ENCODE measurements at places on chromosomes 12 and 14. TPM values are rescaled to one million over a fixed set of nuclear protein-coding genes. Genes with fewer than 3 reads are reported as not detected.

The OSBPL8 gene
- 26.9 TPM for total RNA-seq

The DDX51 gene
- 14.2 TPM for total RNA-seq

The DLST gene
- total RNA-seq, result 125 TPM

The ZCCHC8 gene
- total RNA-seq, result 19.8 TPM

The SLCO1A2 gene
- total RNA-seq, result not detected

The GXYLT1 gene
- total RNA-seq, result 8.8 TPM

The KRT78 gene
- total RNA-seq, result not detected

The OAS1 gene
- total RNA-seq, result 162 TPM

The GPR162 gene
- total RNA-seq, result 3.1 TPM

The RPL10L gene
- total RNA-seq, result 6.7 TPM

The SLC17A8 gene
- total RNA-seq, result 2.6 TPM

The MYH7 gene
- 6.2 TPM for total RNA-seq

The RBM19 gene
- 22.5 TPM for total RNA-seq

GRCh38 chr14:65906344-65906743 is 493.8 kb downstream of the FUT8 start:
- no peak for DNase-seq

DNA sequence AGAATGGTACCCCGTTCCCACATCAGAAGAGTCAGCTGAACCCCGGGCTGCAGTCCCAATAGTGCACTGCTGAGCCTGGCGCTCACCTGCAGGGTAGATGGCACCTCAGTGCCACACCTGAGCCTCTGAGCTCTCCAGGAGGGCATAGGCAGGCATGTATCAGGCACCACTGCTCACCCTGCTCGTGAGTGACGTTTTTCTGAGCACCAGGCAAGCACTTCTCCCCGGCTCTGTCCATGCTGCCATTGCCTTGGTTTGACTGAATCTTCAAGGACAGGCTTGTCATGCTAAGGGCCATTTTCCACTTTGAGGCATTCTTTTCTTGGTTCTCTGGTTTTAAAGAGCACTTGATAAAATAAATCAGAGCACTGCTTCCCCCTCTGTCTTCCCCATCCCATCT is 161.6 kb upstream of the PRMT8 start:
- DNase-seq, result no peak

GRCh38 chr14:100560471-100560870 is 26.7 kb downstream of the BEGAIN start:
- DNase-seq, result no peak

DNA sequence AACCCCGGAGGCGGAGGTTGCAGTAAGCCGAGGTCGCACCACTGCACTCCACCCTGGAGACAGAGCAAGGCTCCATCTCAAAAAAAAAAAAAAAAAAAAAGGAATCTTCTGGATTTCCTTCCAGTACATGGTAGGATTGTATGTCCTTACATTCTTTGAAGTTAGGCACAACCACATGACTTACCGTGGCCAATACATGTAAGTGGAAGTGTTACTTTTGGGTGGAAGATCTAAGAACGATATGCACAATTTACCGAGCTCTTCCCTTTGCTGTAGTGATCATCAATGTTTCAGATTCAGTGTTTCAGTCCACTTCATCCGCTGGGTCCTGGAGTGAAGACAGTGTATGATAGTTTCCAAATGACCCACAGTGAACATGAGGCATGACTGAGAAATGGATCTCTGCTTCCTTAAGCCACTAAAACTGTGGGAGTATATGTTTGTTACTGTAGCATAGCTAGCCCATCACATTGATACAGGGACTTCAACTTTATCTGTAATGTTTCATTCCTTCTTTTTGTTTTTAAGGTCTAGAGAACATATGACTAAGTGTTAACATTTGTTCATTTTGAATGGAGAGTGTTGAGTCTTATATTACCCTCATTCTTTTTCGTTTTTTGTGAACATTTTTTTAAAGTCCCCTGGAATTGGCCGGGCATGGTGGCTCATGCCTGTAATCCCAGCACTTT is 18.5 kb upstream of the NINJ2 start:
- no peak for DNase-seq

DNA sequence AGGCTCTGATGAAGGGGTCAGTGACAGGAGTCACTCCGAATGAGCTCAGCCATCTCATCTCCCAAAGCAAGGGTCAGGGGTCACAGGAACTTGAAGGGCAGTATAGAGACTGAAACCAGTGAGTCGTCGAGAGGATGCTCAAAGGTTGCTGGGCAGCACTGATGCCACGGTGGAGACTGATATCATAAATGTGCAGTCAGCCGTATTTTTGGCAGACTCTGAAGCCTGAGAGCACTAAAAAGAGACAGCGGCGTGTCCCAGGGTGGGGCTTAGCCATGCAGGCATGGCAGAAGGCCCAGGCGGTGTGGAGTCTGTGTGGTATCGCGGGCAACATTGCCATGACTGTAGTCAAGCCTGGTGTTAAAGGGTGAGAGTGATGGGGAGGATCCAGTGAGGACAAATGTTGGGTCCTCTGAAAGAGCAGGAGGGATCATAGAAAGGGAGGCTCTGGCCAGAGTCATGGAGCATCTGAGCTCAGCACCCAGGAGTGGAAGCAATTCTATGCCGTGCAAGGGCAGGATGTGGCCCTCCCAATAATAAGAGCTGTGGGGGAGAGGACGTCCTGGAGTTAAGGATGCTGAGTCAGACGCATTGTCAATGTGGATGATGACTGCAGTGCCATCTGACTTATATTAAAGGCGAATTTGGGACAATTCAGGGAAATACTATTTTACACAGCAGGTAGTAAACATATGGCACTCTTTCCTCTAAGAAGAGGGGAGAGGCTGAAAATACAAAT is 241.2 kb upstream of the FKBP4 start:
- DNase-seq, result no peak

- DNase-seq, result no peak
Measured at GRCh38 chr14:56900726-56901125, 90.4 kb upstream of the OTX2 start.

- DNase-seq, result peak; percentile 12
Measured at GRCh38 chr14:36771028-36771640, 109.5 kb downstream of the PAX9 start.

GRCh38 chr12:106226884-106227640 is 20.8 kb downstream of the CKAP4 start:
- no peak for DNase-seq

GRCh38 chr14:104429291-104429861 is 150.2 kb upstream of the C14orf180 start:
- no peak for DNase-seq

GRCh38 chr12:219891-220352 is 6.0 kb upstream of the SLC6A12 start:
- DNase-seq, result peak; percentile 81

DNA sequence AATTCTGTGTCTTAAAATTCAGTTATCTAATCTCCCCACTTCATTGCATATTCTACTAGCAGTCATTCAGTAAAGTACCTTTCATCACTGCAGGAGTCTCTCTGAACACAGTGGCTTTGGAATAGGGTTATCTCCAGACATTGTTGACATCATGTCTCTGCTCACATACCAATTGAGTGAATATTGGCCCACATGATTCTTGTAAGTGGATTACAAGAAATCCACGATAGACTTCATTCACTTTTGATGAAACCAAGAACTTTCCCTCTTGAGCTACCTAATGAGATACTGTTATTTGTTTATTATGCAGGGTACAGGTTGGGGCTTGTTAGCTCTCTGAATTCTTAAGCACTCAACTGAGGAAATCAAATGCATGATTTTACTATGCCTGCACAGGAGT is 284.9 kb downstream of the RAD51B start:
- no peak for DNase-seq

- no peak for DNase-seq
Measured at GRCh38 chr12:16844875-16845274, 238.9 kb upstream of the LMO3 start.

DNA sequence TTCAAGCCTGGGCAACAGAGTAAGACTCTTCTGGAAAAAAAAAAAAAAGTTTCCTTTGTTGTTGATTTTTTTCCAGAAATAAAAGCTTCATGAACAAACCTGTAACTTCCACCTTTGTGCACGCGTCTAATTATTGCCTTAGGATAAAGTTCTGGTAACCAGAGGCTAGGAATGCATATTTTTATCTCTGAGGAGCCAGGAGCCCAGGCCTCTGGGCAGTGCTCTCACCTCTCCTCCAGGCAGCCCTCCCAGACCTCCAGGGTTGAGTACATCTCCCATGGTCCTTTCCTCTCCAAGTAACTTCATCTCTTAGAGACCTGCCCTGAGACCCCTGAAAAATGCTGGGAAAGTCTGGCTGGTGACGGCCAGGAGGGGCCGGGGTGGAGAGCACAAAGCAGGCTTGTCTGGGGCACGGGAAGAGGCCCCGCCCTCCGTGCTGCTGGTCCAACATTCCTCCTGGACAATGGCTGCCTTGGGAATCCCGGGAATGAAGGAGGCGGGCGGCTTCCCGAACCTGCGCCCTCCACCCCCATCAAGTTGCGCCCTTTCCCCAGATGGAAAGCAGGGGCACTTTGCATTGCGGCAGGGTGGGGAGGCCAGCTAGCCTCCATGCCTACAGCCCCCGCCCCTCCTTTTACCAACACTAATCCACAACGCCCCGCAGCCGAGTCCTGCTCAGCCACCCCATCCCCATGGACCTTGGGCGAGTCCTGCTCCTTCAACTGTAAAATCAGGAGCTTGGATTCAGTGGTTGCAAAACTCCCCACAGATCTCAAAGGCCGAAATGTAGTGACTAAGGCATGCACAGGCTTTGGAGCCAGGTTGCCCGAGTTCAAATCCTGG is 7.3 kb upstream of the FIGNL2 start:
- no peak for DNase-seq

DNA sequence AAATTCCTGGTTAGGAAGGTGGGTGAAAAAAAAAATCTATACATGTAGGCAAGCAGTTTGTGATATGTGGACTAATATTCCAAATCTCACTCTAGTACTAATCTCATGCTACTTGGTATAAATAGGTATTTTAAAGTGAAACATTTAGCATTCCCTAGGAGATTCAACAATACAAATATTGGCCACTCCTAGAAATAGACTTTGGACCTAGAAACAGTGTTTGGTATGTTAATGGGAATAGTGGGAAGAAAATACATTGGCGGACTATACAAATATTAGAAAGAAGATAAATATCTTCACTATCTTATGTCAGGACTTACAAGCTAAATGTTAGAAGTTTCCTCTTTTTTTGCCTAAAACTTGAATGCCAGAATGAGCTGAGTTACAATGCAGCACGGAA is 28.2 kb downstream of the HIGD1C start:
- no peak for DNase-seq

DNA sequence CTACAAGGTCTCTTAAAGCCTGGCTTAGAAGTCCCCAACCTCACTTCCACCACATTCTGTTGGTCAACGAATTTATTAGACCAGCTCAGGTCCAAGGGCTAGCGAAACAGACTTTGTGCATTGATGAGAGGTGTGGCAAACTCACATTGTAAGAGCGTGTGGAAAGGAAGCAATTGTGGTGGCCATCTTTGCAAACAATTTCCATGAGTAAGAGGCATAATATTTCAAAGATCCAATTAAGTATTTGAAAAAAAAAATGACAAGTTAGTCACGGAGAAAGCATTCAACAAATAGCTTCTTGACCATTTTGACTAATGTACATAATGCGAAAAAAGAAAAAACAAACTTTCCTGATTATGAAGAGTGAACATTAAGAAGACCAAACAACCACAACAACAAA is 7.4 kb downstream of the NR1H4 start:
- DNase-seq, result no peak

GRCh38 chr14:93725002-93725582 is 63.2 kb downstream of the PRIMA1 start:
- no peak for DNase-seq

GRCh38 chr12:62834406-62834805 is 100.5 kb downstream of the PPM1H start:
- no peak for DNase-seq

DNA sequence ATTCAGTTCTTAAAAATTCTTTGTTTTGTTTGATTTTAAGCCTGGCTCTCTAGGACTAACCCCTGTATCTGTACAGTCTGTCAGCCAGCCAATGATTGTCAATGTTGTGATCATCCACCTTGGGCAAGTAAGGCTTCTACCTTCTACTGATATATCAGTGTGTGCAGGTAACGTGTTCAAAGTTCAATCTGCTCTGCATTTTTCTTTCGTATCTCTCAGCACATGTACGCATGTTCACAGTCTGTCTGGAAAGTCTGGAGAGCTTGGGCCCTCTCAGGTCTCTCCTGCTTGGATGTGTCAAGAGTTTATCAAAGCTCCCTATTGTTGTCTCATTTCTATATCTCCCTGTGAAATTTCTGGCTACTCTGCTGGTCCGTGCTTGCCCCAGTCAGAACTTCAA is 138.6 kb upstream of the VRK1 start:
- no peak for DNase-seq

DNA sequence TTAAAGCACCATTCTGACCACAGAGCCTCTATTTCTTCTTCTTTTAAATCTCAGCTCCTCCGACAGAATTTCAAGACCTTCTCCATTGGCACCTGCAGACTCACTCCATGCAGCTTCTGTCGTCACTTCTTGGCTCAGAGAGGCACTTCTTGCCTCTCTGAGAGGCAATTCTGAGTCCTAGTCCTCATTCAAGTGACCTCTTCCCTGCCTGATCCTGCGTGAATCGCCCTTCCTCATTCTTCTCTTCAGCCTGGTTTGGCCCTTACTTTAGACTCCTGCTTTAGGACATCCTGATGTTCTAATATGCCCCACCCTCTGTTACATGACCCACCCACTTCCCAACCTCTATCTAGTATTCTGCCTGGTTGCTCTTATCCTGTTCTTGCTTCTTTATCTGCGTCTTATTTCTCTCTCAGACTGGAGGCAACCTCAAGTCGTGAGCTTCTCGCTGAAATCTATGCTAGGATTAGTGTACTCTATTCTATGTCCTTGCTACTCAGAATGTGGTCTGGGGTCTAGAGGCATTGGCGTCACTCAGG is 55.6 kb upstream of the CISTR start:
- DNase-seq, result no peak

GRCh38 chr14:101560534-101561113 is 671 bp upstream of the DIO3 start:
- DNase-seq, result no peak

GRCh38 chr12:41142376-41142775 is 45.7 kb upstream of the PDZRN4 start:
- no peak for DNase-seq

DNA sequence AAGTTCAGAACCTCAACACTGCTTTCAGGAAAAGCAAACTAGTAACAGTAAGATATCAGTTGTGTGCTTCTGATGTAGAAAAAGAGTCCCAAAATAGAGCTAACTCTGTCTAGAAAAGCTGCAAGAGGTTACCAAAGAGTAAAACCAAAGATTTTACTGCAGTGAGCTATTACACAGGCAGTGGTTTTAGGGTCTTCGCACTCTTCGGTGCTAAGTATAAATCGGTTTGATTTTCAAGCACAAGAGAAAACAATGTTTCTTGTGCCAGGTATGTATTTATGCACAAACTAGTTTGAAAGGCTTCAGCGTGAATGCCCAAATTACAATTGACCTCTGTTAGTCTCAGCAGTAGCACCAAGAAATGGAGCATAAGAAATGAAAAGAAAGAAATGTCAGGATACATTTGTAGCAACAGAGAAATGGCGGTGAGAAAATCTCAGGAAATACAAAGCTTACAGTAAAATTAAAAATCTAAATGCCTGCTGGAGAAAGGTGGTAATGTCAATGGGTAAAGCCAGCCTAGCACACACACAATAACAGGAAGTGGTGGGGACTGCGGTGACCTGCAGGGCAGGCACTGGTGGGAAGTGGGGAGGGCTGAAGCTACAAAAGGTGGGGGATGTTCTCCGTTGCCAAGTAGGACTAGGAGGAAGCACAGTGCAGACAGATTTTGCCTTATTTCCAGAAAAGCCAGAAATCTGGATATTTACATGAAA is 18.0 kb upstream of the DYRK2 start:
- DNase-seq, result peak; percentile 59
